ENCODE measurements at places on chromosomes 2 and 18.

GRCh38 chr2:209974576-209974975 lies 27.9 kb upstream of the RPE start:
- no peak for DNase-seq

GRCh38 chr2:39050109-39050508 lies 70.7 kb downstream of the SOS1 start:
- no peak for DNase-seq

- DNase-seq, result no peak
Measured at GRCh38 chr2:134269972-134270735, 16.3 kb downstream of the MGAT5 start.

GRCh38 chr2:199985625-199986207 lies 30.3 kb downstream of the MAIP1 start:
- DNase-seq, result peak; percentile 25

- DNase-seq, result no peak
Measured at GRCh38 chr18:51229328-51229727, 31.8 kb upstream of the MEX3C start.

GRCh38 chr18:62569081-62569655 lies 46.3 kb downstream of the ZCCHC2 start:
- DNase-seq, result no peak

- DNase-seq, result no peak
Measured at GRCh38 chr2:45852450-45853150, 201.1 kb downstream of the PRKCE start.

DNA sequence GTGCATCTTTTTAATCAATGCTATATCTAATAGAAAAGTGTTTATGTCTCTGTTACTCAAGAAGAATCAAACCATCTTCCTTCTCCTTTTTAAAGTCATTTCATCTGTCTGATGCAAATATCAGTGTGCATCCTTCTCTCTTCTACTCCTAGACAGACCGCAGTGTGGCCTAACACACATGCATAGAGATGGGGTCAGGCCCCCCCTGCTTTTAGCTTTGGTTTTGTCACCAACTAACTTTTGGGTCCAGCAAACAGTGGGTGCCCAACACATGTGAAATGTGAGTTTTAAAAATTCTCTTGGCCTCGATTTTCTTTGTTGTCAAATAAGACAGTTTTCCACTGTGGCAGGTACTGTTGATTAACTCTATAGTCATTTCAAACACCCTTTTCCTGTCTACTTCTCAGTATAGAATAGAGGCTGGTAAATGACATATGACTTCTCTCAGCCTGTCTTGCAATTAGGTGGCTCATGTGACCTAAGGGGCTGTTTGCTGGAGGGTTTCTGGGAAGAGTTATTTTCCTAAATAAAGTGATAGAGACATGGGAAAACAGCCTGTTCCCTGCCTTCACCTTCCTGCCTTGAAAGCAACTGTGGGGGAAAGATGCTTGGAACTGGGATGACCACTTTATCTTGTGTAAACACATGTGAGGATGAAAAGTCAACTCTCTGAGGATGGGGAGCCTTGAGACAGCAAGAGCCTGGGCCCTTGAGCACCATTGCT lies 65.7 kb upstream of the DARS1 start:
- no peak for DNase-seq

All from activated CD4-positive, alpha-beta T cell treated with anti-CD3 and anti-CD28 coated beads, Interleukin-2, amount 50 U/mL, for 4 hours (primary cell).